ENCODE measurements at places on chromosomes 12 and 14.

DNA sequence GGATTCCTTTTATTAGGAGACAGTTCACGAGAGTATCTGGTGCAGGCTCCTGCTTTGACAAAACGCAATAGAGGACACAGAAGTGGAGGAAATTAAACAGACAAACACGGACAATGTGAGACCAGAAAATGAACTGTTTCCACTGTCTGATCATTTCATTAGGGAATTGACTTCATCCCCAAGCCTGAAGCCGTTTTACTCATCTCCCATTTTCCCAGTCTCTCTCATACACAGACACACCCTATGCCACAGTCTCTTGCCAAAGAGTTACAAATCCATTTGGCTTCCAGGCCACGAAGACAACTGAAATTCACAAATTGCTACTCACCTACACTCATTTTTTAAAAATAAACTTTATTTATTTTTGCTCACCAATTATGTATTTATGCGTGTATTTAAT, 1087.8 kb upstream of the TMEM132C start:
- DNase-seq = no peak

DNA sequence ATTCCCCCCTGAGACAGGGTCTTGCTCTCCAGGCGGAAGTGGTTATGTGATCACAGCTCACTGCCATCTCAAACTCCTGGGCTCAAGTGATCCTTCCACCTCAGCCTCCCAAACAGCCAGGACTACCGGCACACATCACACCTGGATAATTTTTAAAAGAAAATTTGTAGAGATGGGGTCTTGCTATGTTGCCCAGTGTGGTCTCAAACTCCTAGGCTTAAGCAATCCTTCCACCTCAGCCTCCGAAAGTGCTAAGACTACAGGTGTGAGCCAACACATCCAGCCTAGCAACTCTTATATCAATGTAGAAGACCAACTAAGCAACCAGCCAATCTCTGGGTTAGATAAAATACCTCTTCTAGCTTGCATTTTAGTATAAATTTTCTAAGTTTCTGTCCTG, 297.2 kb downstream of the MED13L start:
- no peak for DNase-seq

GRCh38 chr12:17134315-17134714, 528.4 kb upstream of the LMO3 start:
- no peak for DNase-seq

DNA sequence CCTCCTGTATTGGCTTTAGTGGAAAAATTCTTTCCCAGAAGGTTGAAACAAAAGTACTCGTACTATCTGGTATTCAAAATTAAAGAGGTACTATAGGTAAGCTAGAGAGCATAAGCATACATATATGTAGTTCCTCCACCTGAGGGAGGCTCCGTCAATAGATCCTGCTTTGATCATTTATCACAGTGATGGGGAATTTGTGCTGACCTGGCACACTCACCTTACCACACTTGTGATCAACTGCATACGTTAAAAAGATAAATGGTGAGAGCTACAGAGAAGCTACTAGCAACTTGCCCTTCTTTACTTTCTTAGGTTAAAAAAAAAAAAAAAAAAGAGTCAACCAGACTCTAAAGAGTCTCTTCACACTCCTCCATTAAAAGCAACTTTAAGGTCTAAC, 2.5 kb downstream of the CAPRIN2 start:
- DNase-seq = no peak

DNA sequence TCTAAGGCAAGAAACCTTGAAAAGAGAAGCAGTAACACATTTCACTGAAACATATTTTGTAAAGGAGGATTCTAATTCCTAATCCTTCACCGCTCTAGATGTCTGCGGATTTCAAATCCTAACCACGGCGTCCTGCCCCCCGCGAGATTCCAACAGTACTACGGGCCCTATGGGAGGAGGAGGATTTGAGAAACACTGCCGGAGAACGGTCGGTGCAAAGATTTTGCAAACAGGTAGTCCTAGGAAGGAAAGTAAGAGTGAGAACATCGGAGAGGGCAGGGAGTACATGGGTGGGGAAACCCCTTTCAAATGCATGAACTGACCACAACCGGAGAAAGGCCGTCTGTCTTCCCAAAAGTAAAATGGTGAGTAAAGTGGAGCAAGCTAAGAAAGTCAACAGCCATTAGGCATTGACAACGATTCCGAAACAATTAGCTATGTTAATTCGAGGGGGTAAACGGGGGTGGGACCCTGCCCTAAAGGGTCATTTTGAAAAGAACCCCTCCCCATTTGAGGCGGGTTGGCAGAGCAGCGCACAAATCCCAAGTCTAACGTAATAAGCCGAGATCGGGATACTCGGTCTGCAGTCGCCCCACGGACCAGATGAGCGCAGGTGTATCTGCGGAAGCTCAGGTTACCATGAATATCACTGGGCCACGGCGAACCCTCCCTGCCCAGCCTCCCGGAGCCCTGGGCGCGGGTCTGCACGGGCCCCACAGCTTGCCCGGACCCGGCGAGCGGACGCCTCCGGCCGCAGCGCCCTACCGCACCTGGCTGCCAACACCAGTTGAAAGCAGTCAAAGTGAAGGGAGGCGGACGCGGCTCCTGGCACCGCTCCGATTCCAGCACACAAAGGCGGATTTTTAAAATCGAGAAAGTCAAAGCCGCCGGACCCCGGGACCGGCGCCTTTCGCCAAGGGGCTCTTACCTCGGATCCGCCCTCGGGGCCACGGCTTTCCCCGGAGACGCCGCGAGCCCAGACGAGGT, 662 bp downstream of the EPS8 start:
- peak; percentile 59 for DNase-seq

GRCh38 chr12:87828382-87828973, 200.7 kb downstream of the C12orf50 start:
- no peak for DNase-seq

DNA sequence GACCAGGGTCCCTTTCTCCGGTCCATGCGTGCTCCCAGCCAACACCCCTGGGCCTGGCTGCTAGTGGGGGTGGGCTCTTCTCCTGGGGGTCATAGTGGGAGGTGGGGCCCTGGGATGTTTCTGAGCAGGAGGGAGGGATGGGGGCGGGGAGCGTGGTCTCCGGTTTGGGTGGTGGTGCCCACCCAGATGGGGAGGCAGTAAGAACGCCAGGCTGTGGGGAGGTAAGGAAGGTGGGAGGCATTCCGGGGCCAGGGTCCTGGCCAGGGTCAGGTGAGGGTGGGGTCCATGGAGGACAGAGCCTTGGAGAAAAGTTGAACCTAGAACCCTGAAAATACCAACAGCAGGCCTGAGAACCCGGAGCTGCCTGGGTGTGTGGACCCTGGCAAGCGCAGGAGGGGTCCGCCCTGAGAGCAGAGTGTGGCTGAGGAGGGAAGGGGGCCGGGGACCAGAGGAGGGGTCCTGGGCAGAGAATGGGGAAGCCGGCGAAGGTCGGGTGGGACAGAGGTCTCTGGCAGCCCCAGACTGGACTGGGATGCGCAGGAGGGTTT, 5.7 kb downstream of the CRIP2 start:
- no peak for DNase-seq

DNA sequence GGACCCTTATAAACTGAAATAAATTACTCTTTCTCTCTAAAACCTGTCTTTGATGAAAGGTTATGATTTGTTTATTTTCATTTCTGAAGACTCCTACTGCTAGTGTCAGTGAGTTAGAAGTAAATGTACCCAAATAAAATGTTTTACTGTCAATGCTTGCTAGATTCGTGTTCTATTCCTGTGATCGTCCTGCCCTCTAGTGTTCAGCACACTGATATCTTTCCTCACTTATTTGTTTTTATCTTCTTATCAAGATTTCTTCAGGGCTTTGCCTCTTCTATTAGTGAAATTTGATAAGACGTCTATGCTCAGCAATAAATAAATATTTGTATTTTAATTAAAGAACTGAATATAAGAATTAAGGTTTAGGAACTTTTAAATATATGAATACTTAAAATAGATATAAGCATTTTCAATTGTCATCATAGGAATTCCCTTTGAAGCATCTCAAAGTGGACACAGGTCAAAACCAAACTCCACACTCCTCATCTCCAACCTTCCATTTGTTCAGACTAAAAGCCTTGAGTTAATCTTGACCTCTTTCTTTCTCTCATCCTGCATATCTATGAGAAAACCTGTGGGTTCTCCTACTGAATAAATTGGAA, 75.8 kb downstream of the C12orf50 start:
- DNase-seq = no peak

- peak; percentile 7 for DNase-seq
These were observed 54.9 kb downstream of the BEGAIN start for GRCh38 chr14:100532154-100532861.

GRCh38 chr12:70487440-70487839, 121.3 kb downstream of the KCNMB4 start:
- no peak for DNase-seq

- DNase-seq = no peak
These were observed 161.3 kb downstream of the KITLG start for GRCh38 chr12:88418856-88419497.

DNA sequence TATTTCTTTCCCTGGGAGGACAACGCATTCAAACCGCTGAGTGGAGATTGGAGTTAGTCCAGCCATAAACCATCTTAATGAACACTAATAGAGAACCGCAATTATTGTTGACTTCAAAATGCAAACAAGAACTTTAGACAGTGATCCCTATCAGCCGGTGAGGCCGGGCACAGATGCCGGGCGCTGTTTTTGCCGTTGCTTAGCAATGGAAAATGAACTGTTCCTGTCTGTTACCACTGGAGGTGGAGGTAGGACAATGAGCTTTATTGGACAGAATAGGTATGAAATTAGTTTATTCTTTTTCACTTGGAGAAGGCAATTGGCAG, 216.8 kb downstream of the TTC8 start:
- DNase-seq = no peak

DNA sequence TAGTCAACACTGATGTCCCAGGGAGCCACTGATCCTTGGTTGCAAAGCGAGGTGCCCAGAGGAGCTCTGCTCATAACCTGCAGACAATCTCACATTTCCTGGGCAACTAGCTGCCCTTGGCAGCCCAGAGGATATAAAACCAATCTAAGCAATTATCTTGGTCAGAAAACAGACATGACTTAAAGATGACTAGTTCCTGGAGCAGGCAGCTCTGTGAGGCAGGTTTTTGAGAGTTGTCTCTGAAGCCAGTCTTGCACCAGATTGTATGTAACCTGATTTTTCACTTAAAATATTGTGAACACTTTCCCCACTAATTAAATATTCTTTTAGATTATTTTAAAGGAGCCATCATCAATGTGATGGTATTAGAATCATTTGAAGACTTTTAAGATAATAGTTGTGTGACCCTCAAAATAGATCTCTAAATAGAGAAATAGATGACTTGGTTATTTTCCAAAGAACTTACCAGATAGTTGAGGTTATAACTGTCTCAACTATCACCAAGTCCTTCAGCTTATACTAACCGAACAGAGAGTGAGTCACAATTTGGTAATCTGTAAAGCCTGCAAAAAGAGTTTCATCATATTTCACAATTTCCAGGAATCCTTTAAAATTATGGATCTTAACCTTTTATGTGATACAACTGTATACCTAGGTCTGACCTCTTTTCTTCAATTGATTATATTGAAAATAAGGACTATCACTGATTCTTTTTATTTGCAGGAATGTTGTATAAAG, 75.9 kb downstream of the LIN7A start:
- DNase-seq = no peak

DNA sequence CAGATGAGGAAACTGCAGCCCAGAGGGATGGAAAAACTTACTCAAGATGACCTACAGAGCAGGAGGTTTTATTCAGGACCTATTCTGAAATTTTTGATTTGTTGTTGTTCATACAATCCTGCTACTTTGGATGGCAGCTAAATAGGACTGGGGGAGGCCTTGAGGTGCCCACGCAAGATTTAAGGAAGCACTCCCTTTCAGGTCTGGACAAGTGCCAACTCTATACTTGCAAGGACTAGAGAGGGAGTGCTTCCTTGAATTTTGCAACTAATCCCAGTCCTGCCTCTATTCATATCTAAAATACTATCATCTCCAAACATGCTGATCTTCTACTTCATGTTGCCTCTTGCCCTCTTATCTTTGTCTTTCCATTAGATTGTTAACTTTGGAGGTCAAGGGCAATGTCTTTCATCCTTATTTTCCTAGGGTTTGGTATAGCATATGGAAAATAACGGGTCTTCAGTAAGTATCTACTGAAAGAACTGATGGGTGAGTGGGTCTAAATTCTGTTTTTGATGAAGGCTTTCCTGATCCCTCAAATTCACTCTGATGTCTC, 28.6 kb upstream of the PPM1H start:
- no peak for DNase-seq

DNA sequence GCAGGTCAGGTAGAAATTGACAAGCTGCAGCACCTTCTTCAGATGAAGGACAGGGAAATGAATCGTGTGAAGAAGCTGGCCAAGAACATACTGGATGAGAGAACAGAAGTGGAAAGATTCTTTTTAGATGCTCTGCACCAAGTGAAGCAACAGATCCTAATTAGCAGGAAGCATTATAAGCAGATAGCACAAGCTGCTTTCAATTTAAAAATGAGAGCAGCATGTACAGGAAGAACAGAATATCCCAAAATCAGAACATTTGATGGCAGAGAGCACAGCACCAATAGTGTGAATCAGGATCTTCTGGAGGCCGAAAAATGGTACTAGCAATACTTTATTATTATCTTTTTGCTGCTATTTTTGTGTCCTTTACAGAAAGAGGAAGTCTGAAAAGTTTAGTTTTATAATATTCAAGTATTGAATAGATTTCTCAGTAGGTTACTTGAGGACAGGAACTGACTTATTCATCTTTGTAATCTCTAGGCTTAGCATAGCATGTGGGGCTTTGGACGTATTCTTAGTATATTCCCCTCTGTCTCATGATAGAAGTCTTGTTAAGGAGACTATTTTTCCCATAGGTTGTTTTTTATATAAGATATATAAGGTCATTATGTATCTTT, 30.8 kb downstream of the BBOF1 start:
- no peak for DNase-seq

DNA sequence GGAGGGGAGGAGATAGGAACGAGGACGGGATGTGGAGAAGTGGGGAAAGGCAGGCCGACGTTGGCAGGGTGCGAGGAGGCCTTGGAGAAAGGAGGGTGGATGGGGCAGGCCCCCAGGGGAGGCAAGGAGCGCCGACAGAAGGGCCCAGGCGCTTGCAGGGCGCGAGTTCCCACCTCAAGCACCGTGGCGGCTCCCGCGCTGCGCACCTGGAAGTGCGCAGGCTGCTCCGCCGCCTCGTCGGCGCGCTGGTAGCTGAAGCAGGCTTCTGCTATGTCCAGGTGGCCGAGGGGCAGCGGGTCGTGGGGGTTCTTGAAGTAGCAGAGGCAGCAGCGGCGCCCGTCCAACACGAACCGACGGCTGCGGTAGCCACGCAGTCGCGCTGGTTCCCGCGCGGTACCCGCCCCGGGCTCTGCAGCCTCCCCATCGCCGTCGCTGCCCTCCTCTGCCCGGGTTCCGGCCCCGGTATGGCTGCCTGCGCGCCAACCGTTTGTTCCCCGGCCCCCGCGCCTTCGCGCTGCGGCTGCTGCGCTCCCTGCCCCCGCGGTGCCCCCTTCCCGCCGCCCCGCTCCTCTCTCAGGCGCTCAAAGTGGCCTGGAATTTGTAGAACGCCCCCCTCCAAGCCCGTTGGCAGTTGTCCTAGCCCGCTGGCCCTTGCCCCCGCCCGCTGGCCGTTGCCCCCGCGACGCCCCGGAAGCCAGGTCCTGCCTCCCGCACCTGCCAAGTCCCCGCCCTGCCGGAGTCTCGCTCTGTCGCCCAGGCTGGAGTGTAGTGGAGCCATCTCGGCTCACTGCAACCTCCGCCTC, 1.1 kb upstream of the ACTR6 start:
- DNase-seq = peak; percentile 89

- DNase-seq = no peak
These were observed 87.6 kb downstream of the RIN3 start for GRCh38 chr14:92601131-92601710.

GRCh38 chr12:114221136-114221833, 184.7 kb downstream of the TBX5 start:
- DNase-seq = no peak
